Stimulated activated CD8-positive, alpha-beta memory T cell treated with anti-CD3 and anti-CD28 coated beads, Interleukin-7, amount 100 ng/mL, for 4 hours (primary cell): ENCODE measurements at places on chromosomes 16 and 17.

- DNase-seq: no peak
Measured at GRCh38 chr16:13306161-13306995, 405.0 kb downstream of the SHISA9 start.

GRCh38 chr16:56294579-56294978, 103.3 kb downstream of the GNAO1 start:
- no peak for DNase-seq

DNA sequence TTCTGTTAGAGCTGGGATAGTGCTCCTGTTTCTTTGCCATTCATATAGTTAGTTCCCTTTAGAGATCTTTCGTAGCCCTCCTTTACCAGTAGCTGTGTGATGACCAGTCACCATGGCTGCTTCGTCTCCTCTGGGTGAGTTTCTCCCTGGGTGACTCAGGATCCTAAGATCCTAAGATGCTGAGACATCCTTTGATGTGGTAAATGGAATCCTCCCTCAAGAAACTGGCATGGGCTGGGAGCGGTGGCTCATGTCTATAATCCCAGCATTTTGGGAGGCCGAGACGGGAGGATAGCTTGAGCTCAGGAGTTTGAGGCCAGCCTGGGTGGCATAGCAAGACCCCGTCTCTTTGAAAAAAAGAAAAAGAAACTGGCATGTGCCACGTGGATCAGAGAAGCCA, 5.9 kb downstream of the PHAF1 start:
- no peak for DNase-seq

- DNase-seq: no peak
Measured at GRCh38 chr16:50539822-50540710, 8.1 kb upstream of the NKD1 start.

GRCh38 chr17:27519550-27519949, 63.3 kb downstream of the KSR1 start:
- no peak for DNase-seq

DNA sequence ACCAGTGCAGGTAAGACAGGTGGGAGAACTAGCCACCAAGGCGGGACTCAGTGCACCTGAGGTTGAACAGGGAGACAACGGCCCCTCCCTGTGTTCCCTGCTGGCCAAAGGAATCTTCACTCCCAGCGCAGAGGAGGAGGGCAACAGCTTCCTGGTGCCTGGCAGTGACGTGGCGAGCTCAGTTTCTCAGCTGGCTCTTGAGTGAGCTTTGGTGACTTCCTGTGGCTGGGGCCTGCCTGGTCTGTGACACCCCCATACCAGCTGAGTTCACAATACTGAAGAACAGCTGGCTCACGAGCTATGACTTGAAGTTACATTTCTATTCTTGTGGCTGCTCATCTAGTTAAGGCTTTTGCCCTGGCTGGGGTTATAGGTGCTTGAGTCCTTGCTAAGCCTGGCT, 26.1 kb downstream of the WNT9B start:
- no peak for DNase-seq

DNA sequence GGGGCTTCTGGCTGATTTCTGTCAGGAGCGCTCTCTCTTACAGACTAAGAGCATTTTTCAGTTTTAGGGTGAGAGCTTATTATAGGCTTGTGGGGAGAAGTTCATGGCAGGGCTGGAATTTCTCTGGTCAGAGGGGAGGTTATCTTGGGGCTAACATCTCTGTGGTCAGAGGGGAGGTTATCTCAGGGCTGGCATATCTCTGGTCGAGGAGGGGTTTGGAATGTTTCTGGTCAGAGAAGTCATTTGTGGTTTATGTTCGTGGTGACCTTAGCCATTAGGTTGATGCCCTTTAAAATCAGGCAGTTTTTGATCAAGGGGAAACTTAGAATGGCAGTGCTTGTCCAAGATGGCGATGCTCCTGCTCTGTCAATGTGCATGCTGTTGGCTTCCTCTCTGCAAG, 10.8 kb upstream of the USP31 start:
- no peak for DNase-seq
